COR-L47 (cell line): ENCODE measurements at places on chromosomes 3 and 15.

DNA sequence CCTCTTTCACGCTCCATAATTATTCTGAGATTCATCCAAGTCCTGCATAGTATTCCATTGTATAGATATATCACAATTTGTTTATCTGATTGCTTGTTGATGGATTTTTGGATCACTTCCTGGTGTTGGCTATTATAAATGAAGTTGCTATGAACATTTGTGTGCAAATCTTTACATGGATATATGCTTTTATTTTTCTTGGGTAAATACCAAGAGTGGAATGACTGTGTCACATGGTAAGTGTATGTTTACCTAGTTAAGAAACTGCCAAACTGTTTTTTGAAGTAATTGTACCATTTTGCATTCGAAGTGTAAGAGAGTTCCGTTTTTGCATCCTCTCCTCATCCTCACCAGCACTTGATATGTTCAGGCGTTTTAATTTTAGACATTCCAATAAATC, 34.6 kb upstream of the ROPN1 start:
- no peak for DNase-seq

DNA sequence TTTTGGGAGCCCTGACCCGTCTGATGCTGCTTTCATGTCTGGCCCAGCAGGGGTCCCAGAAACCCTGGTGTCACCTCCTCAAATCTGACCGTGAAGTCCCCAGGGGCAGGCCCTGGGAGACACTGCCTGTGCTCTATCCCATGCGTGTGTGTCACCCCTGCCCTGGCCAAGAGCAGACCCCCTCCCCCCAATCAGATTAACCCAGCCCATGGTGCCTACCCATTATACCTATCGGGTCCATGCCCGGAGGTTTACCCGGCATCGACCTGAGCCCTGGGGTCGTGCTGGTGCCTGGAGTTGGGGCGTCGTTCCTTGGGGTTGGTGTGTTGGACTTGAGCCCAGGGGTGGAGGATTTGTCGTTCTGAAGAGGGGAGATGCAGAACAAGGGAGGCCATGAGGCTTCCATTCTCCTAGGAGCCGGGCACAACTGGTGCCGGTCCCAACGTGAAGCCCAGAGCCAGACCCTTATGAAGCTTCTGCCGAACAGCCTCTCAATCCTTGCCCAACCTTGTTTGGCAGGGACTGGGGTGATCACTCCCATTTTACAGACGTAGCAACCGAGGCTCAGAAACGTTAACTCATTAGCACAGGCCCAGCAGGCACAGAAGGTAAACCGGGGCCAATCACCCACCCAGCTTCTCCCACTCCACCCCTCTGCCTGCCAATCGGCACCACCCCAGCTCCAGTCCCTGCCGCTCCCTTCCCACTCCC, 39.6 kb downstream of the TLE3 start:
- no peak for DNase-seq

- no peak for DNase-seq
These were observed 19.5 kb upstream of the SPESP1 start for GRCh38 chr15:68910816-68911215.

DNA sequence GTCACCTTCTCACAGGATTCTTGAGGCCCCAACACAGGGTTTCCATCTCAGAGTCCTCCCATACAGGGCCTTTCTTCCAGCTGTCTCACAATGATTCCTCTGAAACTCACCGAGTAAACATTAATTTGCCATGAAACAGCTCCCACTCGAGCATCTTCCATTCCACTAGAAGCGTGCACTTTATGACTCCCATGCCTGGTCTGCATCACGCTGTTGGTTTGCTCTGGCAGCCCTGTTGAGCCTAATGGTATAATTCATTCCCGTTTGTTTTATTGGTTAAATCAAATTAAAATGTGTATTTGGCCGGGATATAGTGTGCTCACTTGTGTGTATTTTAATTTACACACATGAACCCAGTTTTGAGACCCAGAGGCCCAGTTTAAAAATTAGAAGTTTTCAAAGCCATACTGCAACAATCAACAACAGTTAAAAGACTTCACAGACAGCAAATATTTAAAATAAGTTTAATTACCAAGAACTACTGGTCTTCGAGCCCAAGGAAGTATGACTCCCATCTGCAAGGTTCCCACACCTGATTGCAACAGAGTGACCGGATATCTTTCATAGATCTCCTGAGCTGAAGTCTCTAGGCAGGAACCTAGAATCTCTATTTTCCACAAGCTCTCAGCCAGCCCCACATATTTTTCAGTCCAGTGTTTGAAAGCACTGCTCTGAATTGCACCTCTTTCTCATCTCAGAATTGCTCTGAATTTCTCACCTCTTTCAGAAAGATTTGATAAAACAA, 42.3 kb upstream of the GYG1 start:
- DNase-seq, result no peak

- no peak for DNase-seq
These were observed 222.8 kb downstream of the ADAMTS9 start for GRCh38 chr3:64464955-64465354.

DNA sequence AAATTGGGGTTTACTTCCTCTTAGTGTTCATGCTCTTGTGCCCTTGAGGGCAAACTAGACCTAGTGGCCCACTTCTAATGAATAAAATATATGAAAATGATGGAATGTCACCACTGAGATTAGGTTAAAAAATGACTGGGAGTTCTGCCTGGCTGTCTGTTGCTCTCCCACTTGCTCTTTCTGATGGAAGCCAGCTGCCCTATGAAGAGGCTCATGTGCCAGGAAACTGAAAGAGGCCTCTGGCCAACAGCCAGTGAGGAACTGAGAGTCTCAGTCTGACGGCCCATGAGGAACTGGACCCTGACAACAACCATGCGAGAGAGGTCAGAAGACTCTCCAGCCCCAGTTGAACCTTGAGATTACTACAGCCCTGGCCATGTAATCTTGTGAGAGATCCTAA, 107.1 kb upstream of the FHIT start:
- no peak for DNase-seq

GRCh38 chr15:58476525-58477162, 44.9 kb downstream of the LIPC start:
- DNase-seq, result peak; percentile 25

DNA sequence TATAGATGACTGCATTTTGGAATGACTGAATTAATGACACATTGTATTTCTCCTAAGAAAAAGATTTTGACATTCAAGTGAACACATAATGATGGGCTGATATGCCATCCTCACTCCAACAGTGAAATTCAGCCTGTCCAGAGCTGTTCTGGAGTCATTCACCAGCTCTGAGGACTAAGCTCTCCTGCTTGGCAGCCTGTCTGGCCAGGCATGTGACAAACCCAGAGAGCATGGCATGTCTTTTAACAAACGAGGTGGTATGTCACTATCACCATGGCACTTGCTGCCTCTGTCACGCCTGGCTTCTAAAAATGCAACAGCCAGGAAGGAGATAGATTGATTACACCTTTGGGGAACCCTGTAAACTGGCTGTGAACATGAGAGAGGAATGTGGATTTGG, 1.4 kb downstream of the ACTC1 start:
- DNase-seq, result no peak

- peak; percentile 29 for DNase-seq
These were observed 34.4 kb upstream of the MEIS2 start for GRCh38 chr15:37134699-37135131.

DNA sequence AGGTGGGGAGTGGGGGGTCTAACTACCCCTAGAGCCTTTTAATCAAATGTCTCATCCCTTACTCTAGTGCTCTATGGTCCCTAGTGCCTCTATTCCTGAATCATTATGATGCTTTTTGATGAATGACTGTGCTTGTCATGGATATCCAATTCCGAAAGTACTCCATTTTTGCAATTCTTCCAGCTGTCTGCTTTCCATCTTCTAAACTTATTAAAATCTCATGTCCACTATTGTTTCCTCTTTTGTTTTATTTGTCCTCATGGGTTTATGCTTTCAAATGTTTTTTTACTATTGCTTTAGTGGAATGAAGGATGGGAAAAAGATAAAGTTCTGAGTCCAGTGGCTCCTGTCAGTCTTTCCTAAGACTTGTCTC, 77.2 kb upstream of the KCNMB2 start:
- DNase-seq, result no peak
